Activated CD4-positive, alpha-beta memory T cell treated with anti-CD3 and anti-CD28 coated beads, Interleukin-2, amount 10 ng/mL, durations not matched to agents 7 days and 5 days (primary cell): ENCODE measurements at places on chromosomes 1 and 21. TPM values are rescaled to one million over a fixed set of nuclear protein-coding genes. Genes with fewer than 3 reads are reported as not detected.
A peak's percentile ranks its signal among the peaks of the same experiment; 100 is the strongest.

Gene FAM110D
- not detected for total RNA-seq

Gene PLA2G2A
- total RNA-seq = not detected

Gene BRINP3
- total RNA-seq = not detected

- H3K4me3 ChIP-seq = no peak overlapping the region
- DNase-seq = peak; percentile 50
- peaks cover 14% of the 10 kb centered on the region for H3K36me3 ChIP-seq
These were observed 8.1 kb upstream of the C1orf216 start for GRCh38 chr1:35726450-35727433.

GRCh38 chr1:206960676-206961386 is 9.4 kb downstream of the FCAMR start:
- no peak overlapping the region for H3K27ac ChIP-seq
- H3K4me1 ChIP-seq = peaks cover 20% of the 10 kb centered on the region
- no peaks in the 10 kb centered on the region for H3K36me3 ChIP-seq
- no peak overlapping the region for H3K4me3 ChIP-seq

GRCh38 chr1:163202833-163203451 is at the start of gene RGS5:
Gene RGS5, minus strand, starts transcription at chr1:163202916. Its CDS starts 81 bp downstream, at chr1:163202835.
- no peak within 1 kb of the TSS for H3K27ac ChIP-seq
- H3K4me3 ChIP-seq = no peak within 1 kb of the TSS
- no peaks in the 10 kb centered on the region for H3K4me1 ChIP-seq
- no peaks in the 10 kb centered on the region for H3K36me3 ChIP-seq

DNA sequence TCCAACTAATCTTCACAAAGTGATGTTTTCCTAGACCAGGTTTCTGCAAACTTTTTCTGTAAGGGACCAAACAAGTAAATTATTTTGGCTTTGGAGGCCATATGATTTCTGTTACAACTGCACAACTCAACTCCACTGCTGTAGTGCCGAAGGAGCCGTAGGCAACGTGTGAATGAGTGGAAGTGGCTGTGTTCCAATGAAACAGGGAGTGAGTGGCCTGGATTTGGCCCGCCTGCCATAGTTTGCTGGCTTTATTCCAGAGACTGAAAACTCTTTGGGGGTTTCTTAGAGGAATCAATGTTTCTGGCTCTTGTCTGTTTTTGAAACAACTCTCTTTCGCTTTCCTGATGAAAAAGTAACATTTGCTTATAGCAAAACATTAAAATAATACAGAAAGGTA is 12.6 kb upstream of the ACTL8 start:
- DNase-seq = no peak
- no peaks in the 10 kb centered on the region for H3K4me1 ChIP-seq
- no peaks in the 10 kb centered on the region for H3K36me3 ChIP-seq
- H3K27ac ChIP-seq = no peak overlapping the region
- no peaks in the 10 kb centered on the region for H3K27me3 ChIP-seq

GRCh38 chr1:51175278-51175677 is 60.8 kb upstream of the RNF11 start:
- no peaks in the 10 kb centered on the region for H3K4me1 ChIP-seq
- no peak for DNase-seq
- H3K4me3 ChIP-seq = no peak overlapping the region
- no peaks in the 10 kb centered on the region for H3K36me3 ChIP-seq
- no peak overlapping the region for H3K27ac ChIP-seq
- peaks cover 33% of the 10 kb centered on the region for H3K27me3 ChIP-seq

DNA sequence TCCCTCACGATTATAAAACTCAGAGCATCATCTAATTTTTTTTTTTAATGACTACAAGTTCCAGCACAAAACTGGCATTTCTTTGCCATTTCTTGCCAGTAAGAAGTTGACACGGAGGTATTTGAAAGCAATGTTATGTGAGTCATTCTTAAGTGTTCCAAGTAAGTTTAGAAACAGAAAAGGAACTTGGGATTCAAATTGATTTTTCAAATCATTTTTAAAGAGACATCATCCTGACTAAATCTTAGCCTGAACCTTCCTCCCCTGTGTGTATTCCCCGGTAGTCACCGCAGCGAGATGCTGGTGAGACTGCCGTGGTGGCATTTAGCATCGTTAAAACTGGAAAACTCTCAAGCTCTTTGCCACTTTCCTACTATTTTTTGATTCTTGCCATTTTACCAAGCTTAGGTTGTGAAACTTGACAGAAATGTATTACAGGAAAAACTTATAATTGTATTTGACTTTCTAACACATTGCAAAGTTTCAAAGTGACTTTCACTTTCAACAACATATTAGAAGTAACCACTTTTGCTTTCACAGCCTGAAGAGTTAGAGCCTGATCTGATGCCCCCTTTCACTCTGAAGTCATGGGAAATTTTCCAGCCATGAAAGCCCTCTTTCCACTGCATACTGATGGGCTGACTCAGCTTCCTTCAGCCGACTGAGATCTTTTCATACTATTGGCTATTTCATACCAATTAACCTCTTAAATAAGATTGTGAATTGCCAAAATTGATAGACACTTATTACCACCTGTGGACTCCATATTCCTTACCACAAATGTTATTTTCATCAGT is 61.4 kb downstream of the OLFML2B start:
- peak overlapping the region; percentile 67 for H3K4me3 ChIP-seq
- peaks cover 13% of the 10 kb centered on the region for H3K4me1 ChIP-seq
- H3K27ac ChIP-seq = no peak overlapping the region

DNA sequence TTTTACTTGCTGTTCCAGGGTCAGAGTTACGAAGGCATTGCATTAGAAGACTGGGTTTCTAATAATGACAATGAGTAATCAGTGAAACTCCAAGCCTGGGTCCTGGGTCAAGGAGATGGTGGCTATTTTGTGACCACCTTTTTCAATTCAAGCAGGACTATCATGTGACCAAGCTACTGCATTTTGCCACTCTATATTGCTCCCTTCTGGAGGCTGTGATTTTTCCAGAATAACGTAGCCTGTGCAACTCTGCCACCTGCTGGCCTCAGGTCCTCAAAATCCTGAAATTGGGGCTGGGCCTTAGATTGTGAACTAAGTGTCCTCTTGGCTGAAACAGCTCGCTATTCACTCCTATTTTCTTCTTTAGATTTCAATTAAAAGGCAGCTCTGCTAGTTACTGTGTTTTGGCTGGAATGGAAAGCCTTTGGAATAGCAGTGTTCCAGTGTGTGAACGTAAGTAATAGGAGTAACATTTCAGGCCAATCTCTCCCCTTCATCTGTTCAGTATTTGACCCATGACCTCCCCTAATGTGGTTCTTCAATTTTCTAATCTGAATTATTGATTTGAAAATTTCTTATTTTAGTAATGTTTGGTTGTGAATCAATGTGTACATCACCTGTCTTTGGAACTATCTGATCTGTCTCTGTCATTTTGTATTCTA is 52.9 kb upstream of the CD46 start:
- no peaks in the 10 kb centered on the region for H3K36me3 ChIP-seq
- H3K4me3 ChIP-seq = no peak overlapping the region
- H3K4me1 ChIP-seq = no peaks in the 10 kb centered on the region
- DNase-seq = peak; percentile 43
- peaks cover 10% of the 10 kb centered on the region for H3K27me3 ChIP-seq
- H3K27ac ChIP-seq = no peak overlapping the region

- no peak overlapping the region for H3K27ac ChIP-seq
- H3K4me1 ChIP-seq = no peaks in the 10 kb centered on the region
These were observed 336.2 kb upstream of the ESRRG start for GRCh38 chr1:217059401-217059800.

GRCh38 chr1:220527279-220527907 is 543 bp upstream of the MARK1 start:
- H3K4me1 ChIP-seq = peaks cover 11% of the 10 kb centered on the region
- no peaks in the 10 kb centered on the region for H3K36me3 ChIP-seq
- H3K27ac ChIP-seq = no peak overlapping the region
- H3K4me3 ChIP-seq = peak overlapping the region; percentile 67
- no peak for DNase-seq

- DNase-seq = peak; percentile 70
- peak overlapping the region; percentile 5 for H3K27ac ChIP-seq
- peaks cover 16% of the 10 kb centered on the region for H3K4me1 ChIP-seq
- H3K4me3 ChIP-seq = peak overlapping the region; percentile 71
- peaks cover 6% of the 10 kb centered on the region for H3K27me3 ChIP-seq
- H3K36me3 ChIP-seq = peaks cover 4% of the 10 kb centered on the region
These were observed 46.5 kb upstream of the COA6 start for GRCh38 chr1:234326497-234327366.

DNA sequence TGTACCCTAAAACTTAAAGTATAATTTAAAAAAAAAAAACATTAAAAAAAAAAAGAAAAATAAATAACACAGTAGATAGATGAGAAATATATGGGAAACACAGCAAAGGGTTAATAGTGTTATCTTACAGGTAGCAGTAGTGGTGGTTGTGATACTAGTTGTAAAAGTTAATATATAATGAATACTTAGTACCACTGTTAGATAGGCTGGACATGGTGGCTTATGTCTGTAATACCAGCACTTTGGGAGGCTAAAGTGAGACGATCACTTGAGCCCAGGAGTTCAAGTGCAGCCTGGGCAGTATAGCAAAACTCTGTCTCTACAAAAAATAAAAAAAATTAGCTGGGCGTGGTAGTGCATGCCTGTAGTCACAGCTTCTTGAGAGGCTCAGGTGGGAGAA is 32.6 kb upstream of the CD46 start:
- H3K27me3 ChIP-seq = peaks cover 4% of the 10 kb centered on the region
- H3K4me3 ChIP-seq = no peak overlapping the region
- no peak for DNase-seq
- H3K4me1 ChIP-seq = no peaks in the 10 kb centered on the region
- H3K36me3 ChIP-seq = no peaks in the 10 kb centered on the region
- H3K27ac ChIP-seq = no peak overlapping the region

- no peaks in the 10 kb centered on the region for H3K4me1 ChIP-seq
- H3K36me3 ChIP-seq = no peaks in the 10 kb centered on the region
- no peak for DNase-seq
- no peak overlapping the region for H3K4me3 ChIP-seq
These were observed 12.0 kb upstream of the PRKCZ start for GRCh38 chr1:2038229-2038628.

GRCh38 chr1:247204177-247204647 is 32.4 kb upstream of the ZNF124 start:
- no peak for DNase-seq
- no peak overlapping the region for H3K27ac ChIP-seq
- H3K4me1 ChIP-seq = peaks cover 30% of the 10 kb centered on the region
- no peak overlapping the region for H3K4me3 ChIP-seq
- H3K27me3 ChIP-seq = no peaks in the 10 kb centered on the region

DNA sequence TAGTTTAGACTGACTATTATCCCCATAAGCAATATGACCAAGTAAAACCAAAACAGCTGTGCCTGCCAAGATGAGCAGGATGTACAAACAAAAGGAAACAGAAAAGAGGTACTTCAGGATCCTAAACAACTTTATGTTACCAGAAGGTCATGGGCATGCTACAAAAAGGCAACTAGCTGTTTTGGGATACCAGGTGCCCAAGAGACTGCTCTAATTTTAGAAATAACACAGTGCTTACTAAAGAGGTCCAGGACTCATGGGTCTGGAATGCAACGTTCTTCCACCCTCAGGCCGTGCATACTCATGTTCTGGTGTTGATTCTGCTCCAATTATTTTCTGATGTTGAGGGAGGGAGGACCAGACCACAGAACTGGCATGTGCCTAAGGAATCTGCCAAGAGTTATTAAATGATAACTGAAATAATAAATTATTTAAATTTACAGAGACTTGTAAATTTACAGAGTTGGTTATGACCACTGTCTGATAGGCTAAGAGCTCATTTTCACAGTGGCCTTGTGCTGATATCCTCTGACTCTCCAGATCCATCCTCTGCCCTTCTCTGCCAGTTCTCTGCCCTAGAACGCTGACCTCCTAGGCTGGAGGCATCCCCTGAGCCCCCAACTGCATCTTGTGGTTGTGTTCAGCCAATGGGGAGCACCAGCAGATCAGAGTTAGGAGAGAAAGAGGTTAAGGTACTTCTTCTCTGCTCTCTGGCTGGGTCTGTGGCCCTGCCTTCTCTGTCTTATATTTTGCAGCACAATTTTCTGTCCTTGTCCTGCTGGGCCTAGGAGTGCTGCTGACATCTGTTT is 37.7 kb upstream of the BCL10 start:
- peaks cover 70% of the 10 kb centered on the region for H3K27me3 ChIP-seq
- no peak overlapping the region for H3K27ac ChIP-seq
- no peaks in the 10 kb centered on the region for H3K4me1 ChIP-seq
- no peak overlapping the region for H3K4me3 ChIP-seq
